ENCODE measurements at places on chromosomes 12 and 14. TPM values are rescaled to one million over a fixed set of nuclear protein-coding genes. Genes with fewer than 3 reads are reported as not detected.

GRCh38 chr12:45668641-45669040, 60.9 kb upstream of the ARID2 start:
- DNase-seq = no peak

GRCh38 chr14:59541731-59542130, 34.9 kb downstream of the CCDC175 start:
- no peak for DNase-seq

GRCh38 chr12:123895451-123895850, 77.2 kb downstream of the CCDC92 start:
- DNase-seq = no peak

DNA sequence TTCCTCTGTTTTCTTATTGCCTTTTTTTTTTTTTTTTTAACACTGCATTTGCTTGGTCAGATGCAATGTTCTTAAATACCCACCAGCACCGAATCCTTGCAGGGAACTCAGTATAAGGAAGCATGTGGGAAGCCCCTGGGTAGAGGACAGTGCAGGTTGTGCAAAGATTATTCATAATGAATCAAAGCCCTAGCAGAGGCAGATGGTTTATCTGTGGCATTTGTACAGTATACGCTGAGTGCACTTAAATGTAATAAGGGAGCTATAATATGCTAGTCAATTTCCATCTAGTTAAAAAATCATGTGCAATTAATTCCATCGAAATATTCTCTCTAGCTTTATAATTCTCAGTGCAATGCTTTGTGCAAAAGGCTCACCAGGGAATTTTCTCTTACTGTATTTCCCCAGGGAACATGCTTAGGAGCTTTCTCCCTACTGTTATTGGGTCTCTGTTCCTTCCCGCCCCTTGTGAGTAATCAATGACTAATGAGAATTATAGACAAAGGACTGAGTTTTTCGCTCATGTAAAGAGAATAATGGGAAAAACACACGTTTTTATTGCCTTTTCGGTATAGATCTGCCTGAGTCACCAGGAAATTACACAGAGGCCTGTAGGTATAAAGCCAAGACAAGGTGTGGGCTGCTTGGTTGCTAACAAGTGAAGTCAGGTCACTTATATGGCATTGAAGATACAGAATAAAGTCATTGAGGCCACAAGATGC, 1214.3 kb upstream of the TMEM132C start:
- DNase-seq = no peak

DNA sequence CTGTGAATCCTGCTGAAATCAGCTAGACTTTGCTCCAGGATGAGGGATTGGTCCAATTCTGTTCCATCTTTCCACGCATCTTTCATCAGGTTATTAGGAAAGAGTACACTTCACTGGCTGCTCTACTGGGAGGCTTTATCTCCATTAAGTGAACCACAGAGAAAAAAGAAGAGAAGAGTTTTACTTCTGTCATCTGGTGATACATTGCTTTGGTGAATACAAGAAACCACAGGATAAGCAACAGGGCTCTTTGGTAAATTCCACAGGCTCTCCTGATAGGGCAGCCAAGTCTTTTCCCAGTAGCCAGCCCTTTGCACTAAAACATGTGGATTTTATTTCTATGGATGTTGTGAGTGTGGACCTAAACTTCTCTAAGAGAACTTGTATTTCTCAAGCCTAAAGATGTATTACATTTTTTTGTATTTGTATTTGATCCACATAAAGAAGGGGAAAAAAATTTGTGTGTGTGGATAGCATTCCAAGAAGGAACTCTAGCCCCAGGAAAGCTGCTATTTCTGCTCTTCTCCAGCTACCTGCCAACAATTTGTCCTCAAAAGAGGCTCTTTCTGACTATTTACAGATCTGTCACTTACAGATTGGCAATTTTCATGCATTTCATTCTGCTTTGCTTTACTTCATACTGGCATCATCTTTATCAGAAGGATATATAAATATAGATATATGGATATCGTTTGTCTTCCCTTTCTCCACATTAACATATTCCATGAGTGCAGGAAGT, 1117.6 kb upstream of the TMEM132C start:
- DNase-seq = no peak

DNA sequence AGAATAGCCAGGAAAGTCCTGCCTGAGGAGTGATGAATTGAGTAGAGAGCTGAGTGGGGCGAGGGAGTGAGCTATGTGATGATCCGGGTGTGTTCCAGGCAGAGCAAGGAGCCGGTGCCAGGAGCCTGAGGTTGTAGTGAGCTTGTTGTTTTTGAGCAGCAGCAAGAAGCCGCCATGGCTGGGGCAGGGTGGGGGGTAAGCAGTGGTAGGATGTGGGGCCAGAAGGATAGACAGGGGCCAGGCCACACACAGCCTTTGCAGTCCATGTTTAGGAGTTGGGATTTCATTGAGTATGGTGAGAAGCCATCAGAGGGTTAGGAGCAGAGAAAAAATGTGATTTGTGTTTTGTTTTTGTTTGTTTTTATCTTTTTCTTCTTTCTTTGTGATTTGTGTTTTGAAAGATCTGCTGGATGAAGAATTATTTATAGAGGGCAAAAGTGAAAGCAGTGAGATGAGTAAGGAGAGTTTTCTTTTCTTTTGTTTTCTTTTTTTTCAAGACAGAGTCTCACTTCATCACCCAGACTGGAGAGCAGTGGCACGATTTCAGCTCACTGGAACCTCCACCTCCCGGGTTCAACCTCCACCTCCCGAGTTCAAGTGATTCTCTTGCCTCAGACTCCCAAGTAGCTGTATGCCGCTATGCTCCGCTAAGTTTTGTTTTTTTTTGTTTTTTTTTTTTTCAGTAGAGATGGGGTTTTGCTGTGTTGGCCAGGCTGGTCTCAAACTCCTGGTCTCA, 92.3 kb upstream of the BCAT1 start:
- no peak for DNase-seq

GPATCH2L gene
- 16.8 TPM for total RNA-seq

All from pancreas (tissue), 10 donors.